ENCODE measurements at places on chromosomes 4 and X.

GRCh38 chr4:40627540-40627939, 2.1 kb downstream of the RBM47 start:
- no peak for DNase-seq

DNA sequence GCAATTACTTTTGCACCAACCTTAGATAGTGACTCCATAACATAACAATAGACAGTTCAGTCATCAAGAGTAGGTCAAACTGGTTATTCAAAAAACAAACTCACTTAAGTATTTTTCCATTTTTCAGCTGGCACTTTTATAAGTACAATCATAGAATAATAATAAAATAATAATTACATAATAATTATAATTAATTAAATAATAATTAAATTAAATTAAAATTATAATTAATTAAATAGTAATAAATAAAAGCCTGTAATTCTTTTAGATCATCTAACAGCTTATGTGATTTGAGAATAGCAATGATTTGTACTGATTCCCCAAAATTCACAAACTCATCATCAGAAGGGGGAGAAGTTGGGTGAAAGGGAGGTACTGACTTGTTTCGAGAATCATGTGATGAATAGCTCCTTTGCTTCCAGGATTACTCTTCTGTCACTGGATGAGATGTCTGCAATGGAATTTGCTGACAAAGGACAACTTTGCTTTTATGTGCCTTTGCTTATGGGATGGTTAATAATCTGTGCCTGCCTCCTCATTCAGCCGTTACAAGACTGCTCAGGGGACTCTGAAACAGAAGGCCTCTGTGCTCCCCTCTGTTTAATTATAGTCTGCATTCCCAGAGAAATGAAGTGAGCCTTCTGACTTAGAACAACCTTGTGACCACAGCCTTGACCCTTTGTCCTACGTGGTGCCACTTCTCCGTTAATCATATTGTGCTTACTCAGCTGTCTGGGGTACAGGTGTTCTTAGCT, 104.8 kb upstream of the ENPEP start:
- DNase-seq, result no peak

- DNase-seq, result no peak
Observed at GRCh38 chrX:119759248-119759766, 919 bp downstream of the SOWAHD start.

- no peak for DNase-seq
Observed at GRCh38 chr4:81498551-81499099, 26.9 kb upstream of the RASGEF1B start.

DNA sequence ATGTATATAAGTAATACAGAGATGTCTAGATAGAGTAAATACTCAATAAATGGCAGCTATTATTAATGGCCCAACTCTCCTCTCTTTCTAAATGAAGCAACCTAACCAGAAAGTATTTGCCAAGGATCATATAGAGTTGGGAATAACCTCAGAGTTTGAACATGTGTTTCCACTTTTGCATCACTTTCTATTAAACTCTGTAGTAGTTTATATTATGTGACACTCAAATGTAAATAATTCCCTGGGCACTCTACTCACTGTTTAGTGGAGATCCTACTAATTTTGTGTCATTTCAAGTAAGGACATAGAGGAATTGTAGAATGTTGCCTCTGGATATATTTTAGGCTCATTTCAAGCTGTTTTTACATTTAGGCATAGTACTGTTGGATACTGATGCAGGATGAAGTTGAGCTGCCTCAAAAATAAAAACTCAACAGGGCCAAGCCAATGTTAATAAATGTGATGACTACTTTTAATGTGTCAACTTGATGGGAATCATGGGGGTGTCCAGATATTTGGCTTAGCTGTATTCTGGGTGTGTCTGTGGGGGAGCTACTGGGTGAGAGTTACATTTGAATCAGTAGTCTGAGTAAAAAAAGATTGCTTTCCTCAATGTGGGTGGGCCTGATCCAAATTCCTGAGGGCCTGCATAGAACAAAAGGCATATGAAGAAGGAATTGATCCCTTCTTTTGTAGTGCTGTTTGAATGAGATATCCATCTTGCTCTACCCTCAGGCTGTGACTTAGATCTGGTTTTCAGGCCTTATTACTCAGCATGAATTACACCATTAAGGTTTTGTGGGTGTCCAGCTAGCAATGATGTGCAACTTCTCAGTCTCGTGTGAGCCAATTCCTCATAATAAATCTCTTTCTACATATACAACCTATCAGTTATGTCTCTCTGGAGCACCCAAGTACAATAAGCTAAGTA, 1368.2 kb downstream of the STIM2 start:
- DNase-seq, result peak; percentile 86

- DNase-seq, result no peak
Observed at GRCh38 chr4:174352061-174352819, 68.5 kb downstream of the CEP44 start.

- no peak for DNase-seq
Observed at GRCh38 chrX:71671043-71671780, 3.9 kb downstream of the LOC101059915 start.

DNA sequence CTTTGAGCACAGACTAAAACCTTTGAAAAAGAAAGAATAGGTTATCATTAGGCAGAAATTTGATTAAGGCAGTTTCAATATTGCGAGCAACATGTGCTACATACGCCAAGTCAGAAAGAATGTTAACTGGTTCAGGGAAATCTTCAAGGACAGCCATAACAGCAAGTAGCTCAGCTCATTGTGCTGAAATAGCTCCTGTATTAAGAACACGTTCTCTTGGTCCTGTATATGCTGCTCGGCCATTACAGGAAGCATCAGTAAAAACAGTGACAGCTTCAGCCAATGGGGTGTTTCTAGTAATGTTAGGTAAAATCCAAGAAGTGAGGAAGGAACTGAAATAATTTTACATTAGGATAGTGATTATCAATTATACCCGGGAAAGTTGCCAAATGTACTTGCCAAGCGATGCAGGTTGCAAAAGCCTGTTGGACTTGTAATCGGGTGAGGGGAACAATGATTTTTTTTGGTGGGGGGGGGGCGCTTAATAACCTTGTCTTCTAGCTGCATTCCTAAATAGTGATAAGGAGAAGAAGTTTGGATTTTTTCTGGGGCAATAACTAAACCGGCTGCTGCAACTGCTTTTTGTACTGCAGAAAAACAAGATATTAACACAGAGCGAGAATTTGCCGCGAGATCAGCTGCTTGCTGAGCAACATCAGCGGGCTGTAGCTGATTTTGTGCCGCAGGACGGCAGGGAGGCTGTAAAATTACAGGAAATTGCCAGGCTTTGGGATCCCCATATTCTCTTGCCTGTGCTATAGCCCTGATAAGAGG, 49.4 kb upstream of the RASSF6 start:
- no peak for DNase-seq

DNA sequence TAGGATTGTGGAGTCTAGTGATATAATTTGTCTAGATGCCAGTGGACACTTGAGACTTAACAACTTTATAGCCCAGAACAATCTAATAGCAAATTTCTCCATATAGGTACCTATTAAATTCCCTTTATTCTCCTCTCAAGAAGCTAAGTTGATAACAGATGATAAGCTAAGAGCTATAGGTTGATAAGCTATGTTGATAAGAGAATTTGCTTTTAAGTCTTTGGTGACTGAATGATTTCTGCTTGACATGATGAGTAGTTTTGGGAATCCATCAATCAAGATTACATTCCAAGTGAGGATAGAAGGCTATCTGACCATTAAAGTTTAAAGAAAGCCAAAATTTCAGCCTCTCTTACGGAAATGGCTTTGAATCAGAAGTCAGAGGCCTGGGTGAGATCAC, 131.6 kb downstream of the EMCN start:
- no peak for DNase-seq

- no peak for DNase-seq
Observed at GRCh38 chr4:173860094-173860493, 330.1 kb upstream of the HAND2 start.

- peak; percentile 51 for DNase-seq
Observed at GRCh38 chr4:122117743-122118142, 34.4 kb upstream of the BLTP1 start.

DNA sequence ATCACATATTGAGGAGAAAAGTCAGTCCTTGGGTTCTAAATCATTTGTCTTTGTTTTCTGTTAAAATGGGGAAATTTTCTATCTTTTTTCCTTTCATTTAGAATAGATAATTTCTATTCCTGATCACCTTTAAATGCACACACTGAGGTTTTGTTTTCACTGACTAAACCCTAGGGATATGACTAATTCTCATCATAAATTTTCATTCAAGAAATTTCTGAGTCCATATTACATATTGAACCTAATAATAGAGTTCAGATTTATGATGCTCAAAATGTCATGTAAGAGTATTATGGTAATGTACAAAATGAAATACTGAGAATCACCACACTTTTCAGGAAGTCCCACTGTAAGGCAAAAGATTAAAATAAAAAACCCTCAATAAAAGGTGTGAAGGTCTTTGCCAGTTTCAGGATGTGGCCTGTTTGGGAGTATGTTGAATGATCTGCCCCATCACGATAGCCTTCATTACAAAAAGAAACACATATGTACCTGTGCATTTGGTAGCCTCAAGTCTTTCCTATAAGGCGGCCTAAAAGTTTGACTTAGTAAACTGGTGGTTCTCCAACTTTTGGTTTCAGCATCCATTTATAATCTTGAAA, 49.4 kb downstream of the LEF1 start:
- no peak for DNase-seq

Measured in fibroblast of mammary gland (primary cell).